Left renal cortex interstitium (tissue), 4 donors: ENCODE measurements at places on chromosomes 13 and 19.

DNA sequence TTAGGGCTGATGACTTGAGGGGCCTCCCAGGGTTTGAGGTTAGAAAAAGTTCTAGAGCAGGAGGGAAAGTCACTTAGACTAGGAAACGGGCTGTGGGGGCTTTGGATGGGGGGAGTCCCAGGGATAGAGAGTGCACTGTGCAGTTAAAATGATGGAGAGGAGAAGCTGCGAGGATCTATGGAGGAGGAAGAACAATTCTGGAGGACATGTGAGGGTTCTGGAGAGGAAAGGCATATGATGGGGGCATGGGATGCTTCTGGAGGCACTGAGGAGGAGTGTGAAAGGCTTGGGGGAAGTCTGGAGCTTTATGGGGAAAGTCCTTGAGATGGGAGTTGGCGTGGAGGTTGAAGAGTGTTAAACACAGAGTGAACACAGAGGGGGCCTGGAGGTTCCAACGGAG is 2.2 kb downstream of the KCNC3 start:
- DNase-seq = no peak

DNA sequence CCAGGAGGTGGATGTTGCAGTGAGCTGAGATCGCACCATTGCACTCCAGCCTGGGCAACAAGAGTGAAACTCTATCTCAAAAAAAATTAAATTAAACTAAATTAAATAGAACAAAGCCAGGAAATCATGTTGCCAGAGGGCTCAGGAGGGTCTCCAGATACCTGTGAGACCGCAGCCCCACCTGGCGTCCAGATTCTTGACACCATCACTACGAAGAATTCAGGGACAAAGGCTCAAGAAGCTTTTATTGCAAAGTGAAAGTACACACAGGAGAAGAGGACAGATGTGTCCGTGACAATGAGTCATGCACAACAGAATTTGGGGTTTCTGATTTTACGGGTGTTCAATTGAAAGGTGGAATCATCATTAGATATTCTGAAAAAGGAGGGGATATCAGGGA is 76.6 kb downstream of the STOML3 start:
- DNase-seq = no peak

DNA sequence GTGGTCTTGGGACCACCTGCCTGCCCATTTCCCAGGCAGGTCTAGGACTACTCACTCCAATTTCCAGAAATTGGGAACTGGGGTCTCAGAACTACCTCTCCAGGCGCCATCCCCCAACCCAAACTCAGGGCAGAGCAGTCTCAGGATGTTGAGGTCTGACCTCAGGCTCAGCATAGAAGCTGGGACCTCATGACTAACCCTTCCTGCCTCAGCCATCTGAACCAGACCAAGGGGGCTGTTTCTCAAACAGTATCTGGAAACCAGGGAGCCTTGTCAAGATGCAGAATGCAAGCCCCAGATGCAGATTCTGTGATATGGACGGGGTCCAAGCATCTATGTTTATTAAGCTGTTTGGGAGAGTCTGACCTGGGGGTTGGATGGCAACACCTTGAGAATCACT is 1.3 kb downstream of the FBXW9 start:
- DNase-seq = no peak

GRCh38 chr19:38834590-38834989 is 3.0 kb upstream of the ECH1 start:
- no peak for DNase-seq

DNA sequence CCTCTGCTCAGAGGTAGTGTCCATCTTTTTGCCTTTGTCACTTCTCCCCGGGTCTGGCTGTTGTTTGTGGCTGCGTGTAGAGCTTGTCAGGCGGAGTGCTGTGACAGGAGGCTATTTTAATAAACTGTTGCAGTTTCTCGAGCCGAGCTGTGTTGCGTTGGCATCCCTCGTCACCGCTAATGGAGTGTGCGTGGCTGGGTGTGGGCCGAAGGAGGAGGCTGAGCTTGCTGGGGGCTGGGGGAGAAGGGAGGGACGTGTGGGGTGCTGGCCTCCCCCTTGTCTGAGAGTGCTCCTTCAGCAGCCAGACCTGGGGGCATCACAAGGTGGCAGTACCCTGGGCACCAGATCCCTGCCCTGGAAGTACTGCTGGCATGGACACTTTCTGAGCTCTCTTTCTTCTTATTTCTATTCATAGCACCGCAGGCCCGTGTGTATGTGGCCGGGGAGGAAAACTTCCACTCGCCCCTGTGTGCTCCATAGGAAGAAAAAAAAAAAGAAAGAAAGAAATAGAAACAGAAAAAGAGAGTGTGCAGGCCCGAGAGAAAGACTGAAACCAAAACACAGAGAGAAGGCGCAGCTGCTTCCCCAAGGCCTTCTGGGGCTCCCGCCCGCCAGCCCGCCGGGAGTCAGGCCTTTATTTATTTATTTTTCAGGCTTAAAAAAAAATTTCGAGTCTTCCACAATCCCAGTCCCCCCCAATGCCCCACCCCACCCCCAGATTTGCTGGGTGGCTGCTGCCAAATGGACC is 27.0 kb downstream of the NFIX start:
- no peak for DNase-seq

- DNase-seq = peak; percentile 67
Observed at GRCh38 chr19:15199661-15200552, 888 bp downstream of the NOTCH3 start.
